ENCODE measurements at places on chromosomes 5 and 9.

- peak; percentile 45 for DNase-seq
Measured at GRCh38 chr9:87350915-87351314, 146.8 kb upstream of the DAPK1 start.

GRCh38 chr5:75042522-75042921, 9.8 kb downstream of the GCNT4 start:
- peak; percentile 32 for DNase-seq

DNA sequence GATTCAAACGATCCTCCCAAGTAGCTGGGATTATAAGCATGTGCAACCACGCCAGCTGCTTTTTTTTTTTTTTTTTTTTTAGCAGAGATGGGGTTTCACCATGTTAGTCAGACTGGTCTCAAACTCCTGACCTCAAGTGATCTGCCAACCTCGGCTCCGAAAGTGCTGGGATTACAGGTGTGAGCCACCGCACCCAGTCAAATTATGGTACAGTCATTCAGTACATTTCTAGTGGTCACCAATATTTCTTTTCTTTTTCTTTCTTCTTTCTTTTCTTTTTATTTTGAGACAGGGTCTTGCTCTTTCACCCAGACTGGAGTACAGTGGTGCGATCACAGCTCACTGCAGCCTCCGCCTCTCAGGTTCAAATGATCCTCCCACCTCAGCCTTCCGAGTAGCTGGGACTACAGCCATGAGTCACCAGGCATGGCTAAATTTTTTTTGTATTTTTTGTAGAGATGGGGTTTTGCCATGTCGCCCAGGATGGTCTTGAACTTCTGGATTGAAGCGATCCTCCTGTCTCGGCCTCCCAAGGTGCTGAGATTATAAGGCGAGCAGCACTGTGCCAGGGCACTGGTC, 25.4 kb upstream of the DCP2 start:
- DNase-seq: no peak

DNA sequence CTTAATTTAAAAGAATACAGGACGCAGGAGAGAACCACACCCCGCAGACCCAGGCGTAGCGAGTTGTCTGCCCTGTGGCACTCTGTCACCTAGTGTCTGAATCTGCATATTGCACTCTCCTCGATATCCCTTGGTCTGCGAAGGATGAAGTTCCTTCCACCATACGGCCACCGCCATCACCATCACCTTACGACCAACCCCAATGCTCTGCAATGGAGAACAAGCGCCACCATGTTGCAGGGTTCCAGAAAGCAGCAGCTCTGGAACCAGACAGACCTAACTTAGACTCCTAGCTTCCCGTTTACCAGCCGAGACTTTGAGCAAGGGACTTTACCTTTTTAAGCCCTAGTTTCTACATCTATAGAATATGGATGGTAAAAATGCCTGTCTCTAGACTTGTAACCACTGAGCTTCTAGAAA, 77.4 kb upstream of the DMRT1 start:
- peak; percentile 58 for DNase-seq

GRCh38 chr9:114432323-114433067, 44.7 kb upstream of the AKNA start:
- no peak for DNase-seq

- DNase-seq: no peak
Measured at GRCh38 chr5:72604111-72604797, 97.0 kb upstream of the ZNF366 start.

All from fibroblast of skin of right quadriceps (primary cell).